ENCODE measurements at places on chromosomes 1 and 21.

DNA sequence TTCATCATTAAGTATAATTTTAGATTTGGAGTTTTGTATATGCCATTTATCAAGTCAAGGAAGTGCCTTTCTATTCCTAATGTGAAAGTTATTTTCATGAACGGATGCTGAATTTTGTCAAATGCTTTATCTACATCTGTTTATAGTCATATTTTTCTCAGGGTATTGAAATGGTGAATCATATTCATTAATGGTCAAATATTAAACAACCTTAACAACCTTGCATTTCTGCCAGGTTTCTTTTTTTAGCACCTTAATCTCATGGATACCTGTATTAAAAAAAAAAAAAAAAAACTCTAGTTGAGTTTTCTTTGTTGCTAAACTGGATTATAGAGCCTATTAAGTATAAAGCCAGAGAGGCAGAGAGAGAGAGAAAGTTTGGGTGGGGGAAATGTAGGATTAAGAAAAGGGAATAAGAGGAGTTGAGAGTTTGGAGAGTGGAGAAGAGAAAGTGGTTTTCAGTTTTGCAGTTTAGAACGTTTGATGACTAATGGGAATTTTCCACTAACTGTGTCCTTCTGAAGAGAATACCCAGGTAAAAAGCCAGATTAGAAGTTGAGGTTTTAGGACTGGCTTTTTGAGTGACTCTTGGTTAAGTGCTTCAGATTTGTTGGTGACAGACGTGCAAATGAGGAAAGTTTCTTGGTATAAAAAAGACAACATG lies 305.0 kb downstream of the HLX start:
- DNase-seq = no peak

GRCh38 chr1:156766298-156767100 lies 836 bp upstream of the PRCC start:
- DNase-seq = peak; percentile 12

GRCh38 chr1:227774821-227775661 lies 39.8 kb downstream of the SNAP47 start:
- peak; percentile 83 for DNase-seq

GRCh38 chr1:17822741-17823426 lies 67.8 kb downstream of the ACTL8 start:
- no peak for DNase-seq

- no peak for DNase-seq
Measured at GRCh38 chr1:162248854-162249535, 127.7 kb downstream of the SPATA46 start.

DNA sequence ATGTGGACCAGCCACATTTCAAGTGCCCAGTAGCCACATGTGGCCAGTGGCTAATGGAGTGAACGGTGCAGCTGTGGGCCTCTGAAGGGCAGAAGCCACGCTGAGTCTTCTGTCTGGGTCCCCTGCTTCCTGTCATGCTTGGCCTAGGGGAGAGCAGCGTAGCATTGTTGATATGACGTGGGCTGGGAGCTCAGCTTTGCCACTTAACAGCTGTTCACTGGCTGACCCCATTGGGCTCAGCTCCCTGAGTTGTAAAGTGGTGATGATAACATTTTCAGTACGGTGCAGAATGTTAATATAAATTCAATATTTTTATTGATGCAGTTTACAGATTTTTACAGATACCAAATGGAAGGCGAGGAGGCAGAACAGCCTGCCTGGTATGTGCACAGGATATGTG lies 4.5 kb downstream of the PODN start:
- no peak for DNase-seq

DNA sequence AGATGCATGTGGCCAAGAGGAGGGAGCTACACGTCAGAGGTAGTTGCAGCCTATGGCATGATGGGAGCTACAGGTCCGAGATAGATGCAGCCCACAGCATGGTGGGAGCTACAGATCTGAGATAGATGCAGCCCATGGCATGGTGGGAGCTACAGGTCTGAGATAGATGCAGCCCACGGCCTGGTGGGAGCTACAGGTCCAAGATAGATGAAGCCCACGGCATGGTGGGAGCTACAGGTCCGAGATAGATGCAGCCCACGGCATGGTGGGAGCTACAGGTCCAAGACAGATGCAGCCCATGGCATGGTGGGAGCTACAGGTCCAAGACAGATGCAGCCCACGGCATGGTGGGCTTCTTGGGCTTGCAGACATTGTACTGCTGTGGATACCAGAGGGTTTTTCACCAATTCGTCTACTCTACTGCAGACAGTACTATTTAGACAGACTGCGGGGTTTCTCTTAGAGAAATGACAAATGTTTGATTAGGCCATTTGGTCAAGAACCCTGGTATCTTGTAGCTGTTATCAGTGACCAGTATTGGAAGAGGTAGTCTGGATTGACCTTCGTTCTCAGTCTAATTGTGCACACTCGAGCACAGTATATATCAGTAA lies 127.4 kb downstream of the DHRS3 start:
- DNase-seq = no peak

DNA sequence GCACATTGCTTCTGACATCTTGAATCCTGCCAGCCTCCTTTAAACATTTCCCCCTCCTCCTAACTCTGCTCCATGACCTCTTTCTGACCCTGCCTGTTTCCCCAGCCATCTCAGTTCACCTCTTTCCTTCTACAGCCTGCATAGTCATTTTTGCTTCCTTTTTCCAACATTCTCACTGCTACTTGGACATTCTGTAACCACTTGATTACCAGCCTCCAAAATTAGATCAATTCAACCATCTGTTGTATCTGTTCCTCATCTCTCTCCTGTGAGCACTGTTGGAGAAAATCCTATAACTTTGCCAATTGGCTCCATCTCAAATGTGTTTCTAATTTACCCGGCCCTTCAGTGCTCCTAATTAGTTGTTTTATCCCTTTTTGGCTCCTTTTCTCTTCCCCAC lies 27.5 kb upstream of the GPR88 start:
- peak; percentile 13 for DNase-seq

- peak; percentile 40 for DNase-seq
Measured at GRCh38 chr21:33373451-33373850, 29.8 kb upstream of the IFNGR2 start.

DNA sequence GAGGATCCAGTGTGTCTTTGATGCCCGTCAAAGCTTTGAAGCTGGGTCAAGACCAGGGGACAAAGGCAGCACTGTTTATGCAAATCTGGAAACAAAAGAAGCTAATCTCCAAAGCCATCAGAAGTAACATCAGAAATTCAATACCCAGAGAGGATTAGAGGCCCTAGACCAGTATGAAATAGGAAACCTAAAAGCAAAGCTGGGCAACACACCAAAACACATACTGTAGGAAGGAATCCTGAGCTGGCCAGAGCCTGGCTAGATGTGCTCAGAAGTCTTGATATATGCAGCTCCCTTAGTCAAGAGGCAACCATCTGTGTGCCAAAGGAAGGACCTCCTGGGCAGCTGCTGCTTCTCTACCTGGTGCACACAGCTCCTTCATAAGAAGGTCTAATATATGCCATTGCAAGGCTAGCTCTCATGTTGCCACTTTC lies 12.3 kb downstream of the COLGALT2 start:
- peak; percentile 92 for DNase-seq

DNA sequence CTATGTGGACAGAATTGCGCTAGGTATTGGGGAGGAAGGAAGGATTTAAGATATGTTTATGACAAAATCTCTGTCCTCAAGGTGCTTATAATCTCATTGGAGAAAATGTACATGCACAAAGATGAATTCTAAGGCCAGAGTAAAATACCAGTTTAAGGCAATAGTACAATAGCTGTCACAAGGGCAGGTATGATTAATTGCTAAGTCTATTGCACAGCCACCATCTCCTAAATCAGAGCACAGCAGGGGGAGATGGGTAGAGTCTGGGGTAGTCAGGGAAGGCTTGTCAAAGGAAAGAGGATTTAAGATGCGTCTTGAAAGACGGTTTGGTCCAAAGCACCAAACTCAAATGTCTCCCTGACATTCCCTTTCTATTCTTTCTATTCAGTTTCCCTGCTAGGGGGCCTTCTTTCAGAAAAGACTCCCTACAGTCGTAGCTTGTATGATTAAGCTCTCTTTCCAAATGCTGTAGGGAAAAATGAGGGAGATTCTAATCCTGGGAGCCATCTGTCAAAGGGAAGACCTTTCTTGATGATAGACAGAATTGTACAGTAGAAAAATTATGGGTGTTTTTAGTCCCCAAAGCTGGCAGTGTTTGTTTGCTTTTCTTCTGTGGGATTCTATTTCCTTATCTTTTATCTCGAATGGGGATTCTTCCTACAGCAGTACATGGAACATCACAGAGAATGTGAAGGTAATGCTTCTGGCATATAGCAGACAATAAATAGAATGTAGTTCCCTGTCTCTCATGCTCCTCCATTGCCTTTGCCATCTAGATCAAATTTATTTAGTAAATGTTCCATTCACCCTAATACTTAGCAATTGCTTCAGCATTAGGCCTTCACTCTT lies 107.6 kb upstream of the NFIA start:
- no peak for DNase-seq
